ENCODE measurements at places on chromosomes 16 and 17.

GRCh38 chr16:70298988-70299938, at the start of gene DDX19B:
Gene DDX19B, plus strand, starts transcription at chr16:70299186. Its CDS starts 112 bp downstream, at chr16:70299298.
- peaks cover 8% of the 10 kb centered on the region for H3K36me3 ChIP-seq
- peak; percentile 38 for DNase-seq
- H3K27me3 ChIP-seq: no peaks in the 10 kb centered on the region
- H3K4me1 ChIP-seq: peaks cover 21% of the 10 kb centered on the region
- H3K4me3 ChIP-seq: peak within 1 kb of the TSS; percentile 95

DNA sequence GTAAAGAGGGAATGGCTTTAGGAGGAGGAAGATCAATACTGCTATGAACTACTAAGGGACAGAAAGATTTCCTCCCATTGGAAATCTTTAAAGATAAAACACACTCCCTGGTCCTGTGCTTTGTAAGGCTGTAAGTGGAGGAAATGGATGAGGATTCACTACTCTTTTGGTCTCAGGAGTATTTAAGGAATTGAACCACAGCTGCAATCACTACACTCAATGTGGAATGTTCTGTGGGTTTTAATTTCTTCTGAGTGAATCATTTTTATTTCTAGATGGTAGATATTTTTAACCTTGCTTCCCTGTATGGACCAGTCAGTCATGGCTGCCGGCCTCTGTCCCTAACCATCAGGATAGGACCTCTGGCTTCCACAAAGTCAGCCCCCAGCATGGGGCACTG, 65.6 kb downstream of the SDR42E1 start:
- H3K4me1 ChIP-seq: peaks cover 6% of the 10 kb centered on the region
- H3K27ac ChIP-seq: no peak overlapping the region
- DNase-seq: no peak
- no peaks in the 10 kb centered on the region for H3K36me3 ChIP-seq
- H3K4me3 ChIP-seq: no peak overlapping the region

DNA sequence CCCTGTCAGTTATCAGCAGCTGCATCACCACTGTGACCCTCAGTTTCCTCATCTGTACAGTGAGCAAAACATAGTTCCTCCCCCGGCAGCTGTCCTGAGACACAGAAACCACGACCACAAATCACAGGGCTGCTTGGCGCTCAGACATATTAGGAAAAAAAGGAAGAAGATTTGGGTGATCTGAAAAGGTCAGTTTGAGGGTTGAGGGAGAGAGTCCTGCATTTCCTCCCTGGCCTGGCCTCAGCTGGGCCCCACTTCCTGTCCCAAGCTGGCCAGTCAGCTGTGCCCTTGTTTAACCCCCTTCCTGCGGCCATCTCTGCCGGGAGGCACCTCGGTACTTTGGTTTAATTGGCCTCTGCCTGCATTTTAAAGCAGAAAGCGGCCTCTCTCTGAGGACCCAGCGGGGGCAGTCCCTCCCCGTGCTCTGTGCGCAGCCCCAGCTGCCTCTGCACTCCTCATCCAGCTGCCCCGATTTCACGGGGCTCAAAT, 24.0 kb upstream of the CIBAR2 start:
- H3K27me3 ChIP-seq: no peaks in the 10 kb centered on the region
- H3K4me3 ChIP-seq: no peak overlapping the region
- H3K4me1 ChIP-seq: peaks cover 4% of the 10 kb centered on the region
- no peak for DNase-seq
- no peaks in the 10 kb centered on the region for H3K36me3 ChIP-seq

DNA sequence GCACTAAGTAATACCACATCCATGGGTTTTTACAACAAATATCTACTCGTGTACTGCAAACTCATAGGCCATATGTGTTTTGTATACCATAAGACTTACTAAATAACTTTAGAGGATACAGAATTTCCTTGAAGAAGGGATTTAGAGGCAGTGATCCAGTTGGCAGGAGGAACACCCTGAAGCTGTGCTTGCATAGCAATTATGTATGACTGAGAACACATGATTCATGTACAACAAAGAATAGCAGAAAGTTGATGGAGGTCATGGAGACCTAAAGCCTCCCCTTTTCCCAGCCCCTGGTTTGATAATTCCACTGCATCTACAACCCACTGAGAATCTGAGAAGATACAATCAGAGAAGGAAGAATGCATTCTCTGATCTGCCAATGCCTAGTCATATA, 83.8 kb upstream of the PMFBP1 start:
- H3K4me1 ChIP-seq: no peaks in the 10 kb centered on the region
- no peaks in the 10 kb centered on the region for H3K36me3 ChIP-seq
- no peak for DNase-seq
- no peaks in the 10 kb centered on the region for H3K27me3 ChIP-seq

GRCh38 chr16:23320693-23321092, 18.6 kb downstream of the SCNN1B start:
- no peak for DNase-seq
- peaks cover 13% of the 10 kb centered on the region for H3K4me1 ChIP-seq
- no peak overlapping the region for H3K27ac ChIP-seq
- H3K27me3 ChIP-seq: no peaks in the 10 kb centered on the region
- H3K4me3 ChIP-seq: no peak overlapping the region

DNA sequence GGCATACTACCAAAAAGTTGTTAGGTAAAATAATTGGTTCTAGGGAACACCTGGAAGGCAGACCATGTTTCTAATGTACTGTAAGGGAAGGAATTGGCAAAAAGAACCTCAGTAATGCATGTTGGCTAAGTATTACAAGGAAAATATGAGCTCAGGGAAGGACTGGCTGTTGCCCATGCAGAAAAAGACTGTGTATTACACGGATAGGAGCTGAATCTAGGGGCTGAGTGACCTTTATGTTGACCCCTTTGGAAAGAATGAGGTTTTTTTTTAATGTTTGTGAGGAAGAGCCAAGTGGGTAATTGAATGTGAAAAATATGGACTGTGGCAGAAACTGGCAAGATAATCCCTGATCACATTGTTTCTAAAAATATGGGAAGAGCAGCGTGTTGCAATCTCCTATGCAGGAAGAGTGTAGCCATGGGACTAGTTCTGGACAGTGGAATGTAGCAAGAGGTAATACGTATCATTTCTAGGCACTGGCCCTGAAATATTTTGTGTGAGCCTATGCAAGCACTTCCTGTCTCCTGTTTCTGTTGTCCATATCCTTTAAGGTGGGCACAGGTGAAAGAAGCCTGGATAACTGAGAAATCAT, 95.1 kb upstream of the CNTNAP4 start:
- H3K36me3 ChIP-seq: no peaks in the 10 kb centered on the region
- H3K27me3 ChIP-seq: no peaks in the 10 kb centered on the region
- no peaks in the 10 kb centered on the region for H3K4me1 ChIP-seq
- no peak overlapping the region for H3K27ac ChIP-seq
- DNase-seq: no peak
- no peak overlapping the region for H3K4me3 ChIP-seq

DNA sequence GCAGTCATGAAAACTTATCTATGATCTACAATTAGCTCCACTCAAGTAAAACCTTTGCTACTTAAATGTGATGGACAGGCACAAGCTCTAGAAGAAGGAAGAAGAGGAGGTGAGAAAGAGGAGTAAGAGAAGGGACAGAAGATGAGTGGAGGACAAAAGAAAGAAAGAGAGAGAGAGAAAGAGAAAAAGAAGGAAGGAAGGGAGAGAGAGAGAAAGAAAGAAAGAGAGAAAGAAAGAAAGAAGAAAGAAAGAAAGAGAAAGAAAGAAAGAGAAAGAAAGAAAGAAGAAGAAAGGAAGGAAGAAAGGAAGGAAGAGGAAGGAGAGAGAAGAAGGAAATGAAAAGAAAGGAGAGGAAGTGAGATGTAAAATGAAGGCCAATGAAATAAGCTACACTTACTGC, 2.2 kb upstream of the KRTAP9-3 start:
- H3K27ac ChIP-seq: no peak overlapping the region
- H3K4me1 ChIP-seq: no peaks in the 10 kb centered on the region
- no peak overlapping the region for H3K4me3 ChIP-seq
- no peak for DNase-seq
- H3K27me3 ChIP-seq: no peaks in the 10 kb centered on the region

- no peaks in the 10 kb centered on the region for H3K27me3 ChIP-seq
- no peak overlapping the region for H3K4me3 ChIP-seq
- no peaks in the 10 kb centered on the region for H3K36me3 ChIP-seq
- no peak for DNase-seq
- no peak overlapping the region for H3K27ac ChIP-seq
Measured at GRCh38 chr17:1972487-1973160, 52.5 kb downstream of the RTN4RL1 start.

GRCh38 chr17:65457183-65457582, 104.3 kb downstream of the AXIN2 start:
- no peaks in the 10 kb centered on the region for H3K36me3 ChIP-seq
- no peak overlapping the region for H3K4me3 ChIP-seq
- no peaks in the 10 kb centered on the region for H3K4me1 ChIP-seq
- 0 out of 2 replicates have a peak, but pooled peaks cover 2% of the 10 kb centered on the region for H3K27me3 ChIP-seq

GRCh38 chr17:83200751-83201150, 121.3 kb downstream of the METRNL start:
- no peaks in the 10 kb centered on the region for H3K36me3 ChIP-seq
- H3K4me1 ChIP-seq: peaks cover 18% of the 10 kb centered on the region
- H3K27me3 ChIP-seq: no peaks in the 10 kb centered on the region
- no peak for DNase-seq
- H3K27ac ChIP-seq: peak overlapping the region; percentile 71

GRCh38 chr17:8125947-8126490, 2.1 kb upstream of the HES7 start:
- H3K36me3 ChIP-seq: no peaks in the 10 kb centered on the region
- peak overlapping the region; percentile 91 for H3K4me3 ChIP-seq
- DNase-seq: peak; percentile 22
- no peaks in the 10 kb centered on the region for H3K27me3 ChIP-seq
- H3K4me1 ChIP-seq: peaks cover 9% of the 10 kb centered on the region

DNA sequence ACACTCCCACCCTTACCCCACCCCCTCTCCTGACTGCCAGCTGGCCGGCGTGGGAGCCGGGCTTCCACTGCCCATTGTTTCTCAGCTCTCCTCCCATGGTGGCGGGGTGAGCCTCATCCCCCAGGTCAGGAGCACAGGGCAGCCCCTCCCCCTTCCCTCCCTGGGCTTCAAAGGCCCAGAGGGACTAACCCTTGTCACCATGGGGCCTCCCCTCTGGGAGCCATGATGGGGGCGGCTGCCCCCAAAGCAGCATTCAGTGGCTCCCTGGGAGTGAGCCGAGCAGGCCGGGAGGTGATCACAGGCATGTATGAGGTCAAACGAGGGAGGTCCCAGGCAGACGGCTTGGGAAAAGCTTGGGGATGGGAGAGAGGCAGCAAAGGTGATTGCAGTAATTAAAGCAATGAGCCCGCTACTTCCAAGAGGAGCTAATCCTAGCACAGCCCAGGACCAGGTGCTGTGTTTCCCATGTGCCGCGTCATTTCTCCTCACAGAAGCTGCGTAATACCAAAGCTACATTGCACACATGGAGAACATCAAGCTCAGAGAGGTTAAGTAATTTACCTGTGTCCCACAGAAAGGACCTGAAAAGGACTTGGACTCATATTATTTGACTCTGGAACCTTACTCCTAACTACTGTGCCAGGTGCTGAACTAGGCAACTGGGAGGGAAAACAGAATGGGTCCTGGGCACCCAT, 24.5 kb downstream of the CDK5RAP3 start:
- H3K4me3 ChIP-seq: no peak overlapping the region
- H3K4me1 ChIP-seq: peaks cover 14% of the 10 kb centered on the region

DNA sequence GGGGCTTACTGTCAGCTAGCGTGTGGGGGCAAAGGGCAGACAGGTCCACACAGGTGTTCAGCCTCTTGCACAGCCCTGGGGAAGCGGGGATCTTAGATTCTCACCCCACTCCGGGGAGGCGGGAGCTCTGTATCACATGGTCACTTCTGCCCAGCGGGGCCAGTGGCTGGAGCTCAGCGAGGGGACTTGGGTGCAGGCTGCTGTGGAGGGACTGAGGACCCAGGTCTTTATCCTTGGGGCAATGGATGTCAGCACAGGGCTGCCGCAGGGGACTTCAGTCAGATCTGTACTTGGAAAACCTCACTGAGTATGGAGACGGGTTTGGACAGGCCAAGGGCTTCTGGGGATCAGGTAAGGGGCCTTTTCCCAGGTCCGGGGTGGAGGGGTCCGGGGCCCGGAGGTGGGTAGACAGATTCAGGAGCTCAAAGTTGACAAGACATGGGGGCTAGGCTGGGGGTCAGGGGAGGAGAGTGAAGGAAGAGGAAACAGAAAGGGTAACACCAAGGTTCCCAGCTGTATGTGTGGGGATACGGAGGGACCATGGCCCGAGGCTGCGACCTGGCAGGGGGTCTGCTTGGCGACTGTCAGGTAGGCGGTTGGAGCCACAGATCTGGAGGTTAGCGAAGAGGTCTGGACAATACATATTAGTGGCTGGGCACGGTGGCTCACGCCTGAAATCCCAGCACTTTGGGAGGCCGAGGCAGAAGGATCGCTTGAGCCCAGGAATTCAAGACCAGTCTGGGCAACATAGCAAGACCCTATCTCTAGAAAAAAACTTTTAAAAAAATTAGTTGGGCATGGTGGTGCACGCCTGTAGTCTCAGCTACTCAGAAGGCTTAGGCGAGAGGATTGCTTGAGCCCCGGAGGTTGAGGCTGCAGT, 15.1 kb upstream of the BAIAP2 start:
- DNase-seq: no peak
- no peaks in the 10 kb centered on the region for H3K27me3 ChIP-seq
- H3K36me3 ChIP-seq: no peaks in the 10 kb centered on the region
- H3K4me3 ChIP-seq: no peak overlapping the region

GRCh38 chr17:38420518-38420917, 7.7 kb upstream of the ARHGAP23 start:
- no peak overlapping the region for H3K4me3 ChIP-seq
- H3K27ac ChIP-seq: no peak overlapping the region
- no peaks in the 10 kb centered on the region for H3K36me3 ChIP-seq
- no peaks in the 10 kb centered on the region for H3K4me1 ChIP-seq
- H3K27me3 ChIP-seq: peaks cover 11% of the 10 kb centered on the region

GRCh38 chr16:16092925-16093627, 130.2 kb downstream of the ABCC6 start:
- no peak for DNase-seq
- no peaks in the 10 kb centered on the region for H3K27me3 ChIP-seq
- no peak overlapping the region for H3K4me3 ChIP-seq
- no peak overlapping the region for H3K27ac ChIP-seq
- no peaks in the 10 kb centered on the region for H3K4me1 ChIP-seq

- H3K36me3 ChIP-seq: 0 out of 2 replicates have a peak, but pooled peaks cover 3% of the 10 kb centered on the region
- no peak for DNase-seq
- no peak overlapping the region for H3K4me3 ChIP-seq
- H3K27me3 ChIP-seq: no peaks in the 10 kb centered on the region
- no peak overlapping the region for H3K27ac ChIP-seq
Measured at GRCh38 chr17:5027299-5027698, 7.9 kb downstream of the SLC52A1 start.

GRCh38 chr17:59327121-59327980, 4.1 kb upstream of the YPEL2 start:
- no peak overlapping the region for H3K27ac ChIP-seq
- H3K36me3 ChIP-seq: no peaks in the 10 kb centered on the region
- no peak overlapping the region for H3K4me3 ChIP-seq
- DNase-seq: no peak
- H3K4me1 ChIP-seq: peaks cover 15% of the 10 kb centered on the region

- H3K4me3 ChIP-seq: no peak overlapping the region
- H3K36me3 ChIP-seq: no peaks in the 10 kb centered on the region
- no peaks in the 10 kb centered on the region for H3K4me1 ChIP-seq
- H3K27ac ChIP-seq: no peak overlapping the region
- no peaks in the 10 kb centered on the region for H3K27me3 ChIP-seq
Measured at GRCh38 chr17:42403150-42403549, 14.9 kb upstream of the STAT3 start.

- peaks cover 6% of the 10 kb centered on the region for H3K36me3 ChIP-seq
- 0 out of 2 replicates have a peak within 1 kb of the TSS, but pooled peaks have one; percentile 11 for H3K27ac ChIP-seq
- no peaks in the 10 kb centered on the region for H3K27me3 ChIP-seq
- H3K4me1 ChIP-seq: no peaks in the 10 kb centered on the region
- H3K4me3 ChIP-seq: peak within 1 kb of the TSS; percentile 82
- peak; percentile 86 for DNase-seq
Measured at GRCh38 chr16:667780-668518, at the start of gene RHOT2. Gene RHOT2, plus strand, starts transcription at chr16:668132. Its CDS starts 68 bp downstream, at chr16:668200.

GRCh38 chr16:68844211-68844564, 857 bp downstream of the TANGO6 start:
- no peaks in the 10 kb centered on the region for H3K36me3 ChIP-seq
- DNase-seq: no peak
- H3K27me3 ChIP-seq: no peaks in the 10 kb centered on the region
- H3K27ac ChIP-seq: peak overlapping the region; percentile 14
- H3K4me1 ChIP-seq: peaks cover 6% of the 10 kb centered on the region
